Activated T-cell treated with anti-CD3 and anti-CD28 coated beads, Interleukin-2, amount 50 U/mL, for 24 hours (primary cell): ENCODE measurements at places on chromosomes 16 and 17.

DNA sequence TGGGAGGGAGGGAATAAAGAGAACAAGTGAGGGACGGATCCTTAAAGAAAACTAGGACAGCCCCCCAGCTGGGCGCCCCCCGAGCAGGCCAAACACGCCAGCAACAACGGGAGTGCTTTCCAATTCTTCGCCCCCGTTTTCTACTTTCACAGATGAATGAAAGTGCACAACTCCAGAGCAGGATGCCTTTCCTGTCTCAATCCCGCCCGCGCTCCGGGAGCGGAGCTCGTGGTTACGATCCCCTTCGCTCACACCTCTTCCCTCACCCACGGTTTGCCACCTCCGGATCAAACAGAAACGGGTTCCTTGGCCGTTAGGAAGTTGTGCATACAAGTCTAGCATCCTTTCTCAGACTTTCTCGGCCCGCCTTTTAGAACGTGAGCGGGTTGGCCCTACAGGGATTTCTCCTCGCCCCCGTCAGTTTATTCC is 680 bp downstream of the SKA2 start:
- no peak for DNase-seq

DNA sequence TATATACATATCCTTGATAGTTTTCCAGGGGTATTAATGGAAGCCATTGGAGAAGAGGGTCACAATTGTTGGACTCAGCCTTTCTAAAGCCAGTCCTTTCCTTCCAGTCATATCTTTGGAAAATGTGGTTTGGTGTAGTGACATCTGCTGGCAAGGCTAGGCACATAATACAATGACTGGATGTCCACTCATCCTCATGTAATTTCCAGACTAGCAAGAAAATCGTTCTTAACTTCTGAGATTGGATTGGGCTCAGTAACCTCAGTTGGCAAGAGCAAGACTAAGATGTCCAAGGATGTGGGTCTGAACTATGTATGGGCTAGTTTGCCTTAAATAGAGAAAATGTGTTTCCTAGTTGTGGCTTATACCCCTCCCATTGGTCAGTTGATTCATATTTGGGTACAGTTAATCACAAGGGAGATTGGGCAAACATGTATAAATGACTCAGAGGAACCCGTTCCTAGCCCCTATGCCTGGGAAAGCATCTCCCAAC is 8.7 kb upstream of the KAT7 start:
- DNase-seq = no peak

- no peak for DNase-seq
Observed at GRCh38 chr17:77877036-77877435, 81.5 kb upstream of the TNRC6C start.

GRCh38 chr17:79218175-79218824 is 143.7 kb downstream of the ENGASE start:
- DNase-seq = no peak

- DNase-seq = peak; percentile 84
Observed at GRCh38 chr17:39653662-39654331, 11.4 kb upstream of the TCAP start.

DNA sequence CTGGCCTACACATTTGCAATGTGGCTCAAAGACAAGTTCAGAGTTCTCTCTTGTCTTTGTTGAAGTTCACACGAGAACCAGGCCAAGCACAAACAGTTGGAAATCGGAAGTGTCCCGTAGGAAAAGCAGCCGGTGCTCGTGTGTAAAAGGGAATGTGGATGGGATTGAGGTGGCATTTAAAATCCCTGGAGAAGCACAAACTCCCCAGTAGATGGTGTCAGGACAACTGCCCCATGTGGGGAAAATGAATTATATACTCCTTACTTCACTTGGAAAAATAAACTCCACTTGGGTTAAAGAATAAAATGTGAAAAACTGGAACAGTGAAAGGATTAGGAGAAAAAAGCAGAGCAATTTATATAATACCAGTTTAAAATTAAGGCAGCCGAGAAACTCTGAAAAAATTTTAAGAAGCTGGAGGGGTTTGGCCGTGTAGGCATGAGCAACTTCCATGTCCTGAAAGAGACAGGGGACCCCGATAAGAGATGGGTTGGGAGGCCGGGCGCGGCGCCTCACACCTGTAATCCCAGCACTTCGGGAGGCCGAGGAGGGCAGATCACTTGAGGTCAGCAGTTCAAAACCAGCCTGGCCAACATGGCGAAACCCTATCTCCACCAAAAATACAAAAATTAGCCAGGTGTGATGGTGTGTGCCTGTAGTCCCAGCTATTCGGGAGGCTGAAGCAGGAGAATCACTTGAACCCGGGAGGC is 28.1 kb downstream of the CBFA2T3 start:
- DNase-seq = no peak

- no peak for DNase-seq
Observed at GRCh38 chr17:81672954-81673353, 6.4 kb downstream of the CCDC137 start.

DNA sequence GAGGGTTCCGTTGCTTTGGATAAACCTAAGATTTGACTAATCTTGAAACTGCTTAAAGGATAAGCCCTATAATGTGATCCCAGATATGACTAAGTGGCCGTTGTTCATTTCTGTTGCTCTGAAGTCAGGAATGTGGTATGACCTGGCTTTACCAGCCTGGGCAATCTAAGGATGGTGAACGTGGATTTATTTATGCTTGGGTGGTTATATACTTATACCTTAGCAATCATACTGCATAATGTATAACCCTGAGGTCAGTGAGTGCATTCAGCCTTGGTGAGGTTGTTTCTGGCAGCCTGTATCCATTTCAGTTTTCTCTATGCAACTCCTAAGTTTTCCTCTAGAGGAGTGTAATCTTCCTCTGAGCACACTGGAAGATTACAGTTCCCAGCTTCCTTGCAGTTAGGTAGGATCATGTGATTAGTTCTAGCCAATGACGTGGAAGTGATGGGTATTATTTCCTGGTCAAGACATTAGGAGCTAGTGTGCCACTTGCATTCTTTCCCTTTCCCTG is 41.9 kb downstream of the FTO start:
- no peak for DNase-seq

GRCh38 chr17:77501101-77501566 is 360.4 kb downstream of the SEC14L1 start:
- DNase-seq = peak; percentile 56

DNA sequence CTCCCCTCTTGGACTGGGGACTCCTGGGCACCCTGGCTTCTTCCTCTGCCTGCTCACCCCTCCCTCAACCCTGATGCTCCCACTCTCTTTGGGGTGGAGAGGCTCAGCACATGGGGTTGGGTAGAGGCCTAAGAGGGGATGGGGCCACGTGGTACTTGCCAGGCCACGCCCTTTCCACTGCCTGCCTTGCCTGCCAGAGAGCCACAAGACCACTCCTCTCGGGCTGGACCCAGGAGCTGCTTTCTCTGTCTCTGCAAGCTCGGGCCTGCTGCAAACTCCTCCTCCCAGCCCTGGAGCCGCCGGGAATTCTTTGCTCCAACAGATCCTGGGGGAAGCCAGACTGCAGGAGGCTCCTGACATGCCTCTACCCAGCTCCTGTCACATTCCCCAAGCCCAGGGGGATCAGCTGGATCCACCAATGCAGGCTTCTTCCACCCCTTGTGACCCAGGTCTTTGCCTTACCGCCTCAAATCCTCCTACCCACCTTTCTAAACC is 11.8 kb downstream of the DLX4 start:
- no peak for DNase-seq

- peak; percentile 84 for DNase-seq
Observed at GRCh38 chr17:45311760-45312476, 4.9 kb downstream of the MAP3K14 start.

- no peak for DNase-seq
Observed at GRCh38 chr16:88118376-88118775, 167.1 kb downstream of the BANP start.

GRCh38 chr16:65772134-65772732 is 594.3 kb upstream of the CDH5 start:
- DNase-seq = no peak

DNA sequence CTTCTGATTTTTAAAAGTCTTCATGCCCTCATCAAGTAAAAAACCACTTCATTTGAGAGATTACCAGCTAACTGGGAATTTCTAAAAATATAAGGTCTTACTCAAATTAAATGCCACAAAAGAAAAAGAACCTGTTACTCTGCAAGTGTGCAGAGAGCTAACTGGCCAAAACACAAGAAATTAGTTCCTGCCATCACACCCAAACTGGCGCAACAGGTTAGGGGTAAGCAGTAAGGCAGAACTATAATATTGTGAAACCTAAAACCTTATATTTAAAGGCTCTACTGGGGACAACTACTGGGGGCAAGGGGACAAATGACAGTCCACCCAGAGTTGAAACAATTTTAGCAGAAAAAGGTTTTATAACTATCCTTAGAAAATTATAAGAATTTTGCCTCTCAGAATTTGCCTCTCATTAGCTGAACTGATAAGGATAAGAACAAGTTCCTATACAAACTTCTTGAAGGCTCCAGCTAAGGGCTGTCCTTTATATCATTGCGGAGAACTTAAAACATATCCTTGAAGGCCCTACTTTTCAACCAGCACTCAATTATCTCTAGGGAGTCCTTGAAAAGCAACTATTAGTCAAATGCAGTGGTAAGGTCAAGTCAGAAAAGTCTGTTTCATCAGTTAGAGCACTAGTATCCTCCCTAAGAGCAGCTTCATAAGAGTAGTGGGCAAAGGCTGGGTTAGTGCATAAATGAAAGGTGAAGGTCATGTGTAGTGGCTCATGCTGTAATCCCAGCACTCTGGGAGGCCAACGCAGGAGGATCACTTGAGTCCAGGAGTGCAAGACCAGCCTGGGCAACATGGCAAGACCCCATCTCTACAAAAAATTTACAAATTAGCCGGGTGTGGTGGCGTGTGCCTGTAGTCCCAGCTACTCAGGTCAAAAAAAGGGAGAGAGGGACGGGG is 31.5 kb downstream of the SMURF2 start:
- DNase-seq = no peak

DNA sequence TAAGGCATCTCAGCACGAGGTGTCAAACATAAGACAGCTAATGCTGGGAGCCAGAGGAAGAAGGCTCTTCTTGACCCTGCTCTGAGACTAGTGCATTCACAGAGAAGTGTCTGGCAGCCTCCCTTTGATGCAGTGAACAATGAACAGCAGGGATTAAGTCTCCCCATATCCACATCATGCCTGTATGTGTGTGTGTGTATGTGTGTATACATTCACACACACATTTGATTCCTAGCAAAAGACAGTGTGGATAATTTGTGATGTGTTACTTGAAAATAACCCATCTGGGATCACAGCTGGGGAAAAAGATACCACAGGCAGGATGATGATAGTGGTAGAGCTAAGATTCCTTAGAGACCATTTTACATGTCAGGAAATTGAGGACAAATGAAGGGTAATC is 485.9 kb upstream of the GOT2 start:
- no peak for DNase-seq

- no peak for DNase-seq
Observed at GRCh38 chr16:23302045-23302956, at the start of gene SCNN1B. TSS of gene SCNN1B (plus strand) at chr16:23302302. CDS start at chr16:23348600, 46,298 bp downstream.

DNA sequence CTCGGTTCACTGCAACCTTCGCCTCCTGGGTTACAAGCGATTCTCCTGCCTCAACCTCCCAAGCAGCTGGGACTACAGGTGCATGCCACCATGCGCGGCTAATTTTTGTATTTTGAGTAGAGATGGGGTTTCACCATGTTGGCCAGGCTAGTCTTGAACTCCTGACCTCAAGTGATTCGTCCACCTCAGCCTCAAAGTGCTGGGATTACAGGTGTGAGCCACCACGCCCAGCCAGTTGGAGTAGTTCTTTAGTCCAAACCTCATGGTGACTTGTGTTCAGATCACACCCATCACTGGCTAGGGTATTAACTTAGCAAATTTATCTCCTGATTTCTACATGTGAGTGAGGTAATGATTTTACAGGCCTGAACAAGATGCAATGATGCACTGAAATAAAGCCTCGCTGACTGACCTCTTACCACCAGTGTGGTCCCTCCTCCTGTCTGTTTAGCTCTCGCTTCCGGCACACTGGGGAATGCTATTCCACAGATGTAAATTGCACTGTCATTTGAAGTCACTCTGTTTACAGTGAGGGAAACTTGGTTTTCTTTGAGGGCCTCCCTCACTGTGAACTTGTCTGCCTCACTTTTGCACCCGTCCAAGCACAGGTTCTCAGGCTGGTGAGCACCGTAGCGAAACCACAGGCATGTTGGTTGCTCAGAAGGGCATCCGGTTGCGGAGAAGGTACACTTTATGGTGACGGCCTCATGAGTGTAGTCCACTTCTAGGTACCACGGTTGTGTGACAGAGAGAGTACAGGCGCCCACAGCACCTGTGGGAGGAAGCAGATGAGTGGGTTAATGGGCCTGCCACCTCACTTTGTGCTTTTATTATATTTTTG is 5.5 kb downstream of the IGSF6 start:
- DNase-seq = peak; percentile 73

- DNase-seq = no peak
Observed at GRCh38 chr17:76427501-76428231, 25.3 kb downstream of the UBE2O start.

GRCh38 chr16:75257886-75258806 is 6.7 kb upstream of the BCAR1 start:
- no peak for DNase-seq

DNA sequence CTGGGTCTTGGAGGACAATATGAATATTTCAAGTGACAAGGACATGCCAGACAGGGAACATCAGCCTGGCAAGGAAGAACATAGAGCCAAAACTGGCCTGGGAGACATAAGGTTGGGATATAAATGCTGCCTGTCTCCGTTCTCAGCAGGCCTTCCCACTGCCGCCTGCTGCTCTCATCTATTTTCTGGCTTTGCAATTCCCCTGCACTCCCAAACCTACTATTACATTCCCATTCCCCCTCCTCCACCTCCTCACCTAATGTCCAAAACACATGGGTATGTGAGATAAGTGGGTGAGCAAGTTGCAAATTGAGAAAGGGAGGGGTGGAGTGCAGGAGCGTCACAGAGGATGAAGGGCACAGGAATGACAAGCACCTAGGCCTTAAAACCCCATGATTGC is 244.3 kb upstream of the CDH8 start:
- DNase-seq = no peak

- no peak for DNase-seq
Observed at GRCh38 chr16:53528797-53529196, 25.8 kb upstream of the AKTIP start.

- DNase-seq = no peak
Observed at GRCh38 chr17:77490361-77491183, 349.8 kb downstream of the SEC14L1 start.

GRCh38 chr16:79509211-79509631 is 91.3 kb downstream of the MAF start:
- no peak for DNase-seq

DNA sequence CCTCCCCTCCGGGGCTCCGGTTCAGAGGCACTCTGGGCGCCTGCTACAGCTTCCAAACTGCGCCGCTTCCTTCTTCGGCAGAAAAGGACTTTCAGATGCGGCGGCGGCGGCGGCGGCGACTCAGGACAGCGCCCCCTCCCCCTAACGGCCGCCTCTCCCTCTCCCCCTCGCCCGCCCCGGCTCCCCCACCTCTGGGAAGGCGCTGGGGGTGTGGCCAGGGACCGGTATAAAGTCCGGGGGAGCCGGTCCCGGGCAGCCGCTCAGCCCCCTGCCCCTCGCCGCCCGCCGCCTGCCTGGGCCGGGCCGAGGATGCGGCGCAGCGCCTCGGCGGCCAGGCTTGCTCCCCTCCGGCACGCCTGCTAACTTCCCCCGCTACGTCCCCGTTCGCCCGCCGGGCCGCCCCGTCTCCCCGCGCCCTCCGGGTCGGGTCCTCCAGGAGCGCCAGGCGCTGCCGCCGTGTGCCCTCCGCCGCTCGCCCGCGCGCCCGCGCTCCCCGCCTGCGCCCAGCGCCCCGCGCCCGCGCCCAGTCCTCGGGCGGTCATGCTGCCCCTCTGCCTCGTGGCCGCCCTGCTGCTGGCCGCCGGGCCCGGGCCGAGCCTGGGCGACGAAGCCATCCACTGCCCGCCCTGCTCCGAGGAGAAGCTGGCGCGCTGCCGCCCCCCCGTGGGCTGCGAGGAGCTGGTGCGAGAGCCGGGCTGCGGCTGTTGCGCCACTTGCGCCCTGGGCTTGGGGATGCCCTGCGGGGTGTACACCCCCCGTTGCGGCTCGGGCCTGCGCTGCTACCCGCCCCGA is at the start of gene IGFBP4:
TSS of gene IGFBP4 (plus strand) at position 255 of the 792 bp plus-strand sequence. CDS start at position 541, 286 bp downstream.
- DNase-seq = peak; percentile 82
